ENCODE measurements at places on chromosomes 6 and 20.

DNA sequence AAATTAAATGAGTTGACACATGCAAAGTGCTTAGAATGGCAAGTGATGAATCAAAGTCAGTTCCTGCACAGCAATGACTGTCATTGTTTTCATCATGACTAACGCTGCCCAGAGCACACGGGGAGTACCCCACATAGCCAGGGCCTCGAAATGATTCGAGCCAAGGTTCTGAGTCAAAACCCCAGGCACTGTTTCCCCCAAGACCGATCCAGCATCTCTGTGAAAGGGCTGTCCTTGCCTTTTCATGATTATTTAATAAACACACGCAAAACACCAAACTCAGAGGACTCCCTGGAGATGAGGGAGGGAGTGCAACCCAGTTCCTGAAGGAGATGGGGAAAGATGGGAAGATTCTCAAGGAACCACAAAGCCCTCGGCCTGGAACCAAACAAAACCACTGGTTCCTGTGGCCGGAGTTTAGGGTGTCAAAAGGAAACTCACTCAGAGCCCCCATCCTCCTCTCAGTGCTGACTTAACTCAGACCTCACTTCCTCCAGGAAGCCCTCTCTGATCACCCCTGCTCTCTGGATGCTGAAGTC, 3.8 kb downstream of the PREX1 start:
- peak; percentile 75 for DNase-seq

GRCh38 chr6:146700078-146700686, 101.4 kb downstream of the ADGB start:
- peak; percentile 16 for DNase-seq

- no peak for DNase-seq
Observed at GRCh38 chr20:20037960-20038359, 14.3 kb downstream of the CRNKL1 start.

GRCh38 chr6:122610690-122611455, 668 bp downstream of the PKIB start:
- DNase-seq, result no peak

DNA sequence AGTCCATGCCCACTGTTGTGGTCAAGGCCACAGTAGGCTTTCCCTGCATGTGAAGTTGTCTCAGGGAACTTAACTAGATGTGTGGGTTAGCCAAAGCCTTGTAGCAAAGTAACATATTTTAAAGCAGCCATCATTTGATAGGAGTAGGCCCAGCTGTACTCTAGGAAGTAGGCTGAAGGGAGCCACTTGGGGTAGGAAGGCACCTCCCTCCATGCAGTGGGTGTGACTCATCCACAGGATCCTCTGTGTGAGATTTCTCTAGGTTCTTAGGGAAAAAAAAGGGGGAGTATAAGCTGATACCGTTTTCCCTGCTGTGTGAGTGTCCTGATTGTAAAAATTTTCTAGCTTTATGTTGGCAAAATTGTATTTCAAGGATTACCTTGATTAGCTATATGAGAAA, 44.7 kb downstream of the VAPB start:
- DNase-seq, result peak; percentile 81

- no peak for DNase-seq
Observed at GRCh38 chr20:51183451-51183850, 160.5 kb upstream of the KCNG1 start.

GRCh38 chr20:24693466-24694156, 224.2 kb downstream of the SYNDIG1 start:
- no peak for DNase-seq

- DNase-seq, result no peak
Observed at GRCh38 chr6:56382416-56382940, 135.1 kb upstream of the COL21A1 start.

- DNase-seq, result no peak
Observed at GRCh38 chr6:96465321-96465903, 56.2 kb upstream of the UFL1 start.

- DNase-seq, result no peak
Observed at GRCh38 chr6:163661272-163661671, 246.8 kb downstream of the QKI start.

DNA sequence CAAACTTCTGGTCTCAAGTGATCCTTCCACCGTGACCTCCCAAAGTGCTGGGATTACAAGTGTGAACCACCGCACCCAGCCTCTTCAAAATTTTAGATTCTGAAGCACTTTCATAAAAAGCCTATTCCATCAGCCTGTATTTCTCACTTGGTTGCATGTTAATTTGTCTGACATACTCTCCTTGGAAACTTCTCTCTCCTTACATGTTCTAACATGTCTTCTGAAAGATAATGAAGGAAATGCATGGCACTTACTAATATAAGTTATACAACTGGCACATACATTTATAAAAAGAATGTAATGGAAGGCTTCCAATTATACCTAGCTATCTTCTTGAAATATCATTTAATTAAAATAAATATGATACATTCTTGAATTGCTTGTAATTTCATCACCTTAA, 597.5 kb downstream of the TBC1D32 start:
- DNase-seq, result no peak

DNA sequence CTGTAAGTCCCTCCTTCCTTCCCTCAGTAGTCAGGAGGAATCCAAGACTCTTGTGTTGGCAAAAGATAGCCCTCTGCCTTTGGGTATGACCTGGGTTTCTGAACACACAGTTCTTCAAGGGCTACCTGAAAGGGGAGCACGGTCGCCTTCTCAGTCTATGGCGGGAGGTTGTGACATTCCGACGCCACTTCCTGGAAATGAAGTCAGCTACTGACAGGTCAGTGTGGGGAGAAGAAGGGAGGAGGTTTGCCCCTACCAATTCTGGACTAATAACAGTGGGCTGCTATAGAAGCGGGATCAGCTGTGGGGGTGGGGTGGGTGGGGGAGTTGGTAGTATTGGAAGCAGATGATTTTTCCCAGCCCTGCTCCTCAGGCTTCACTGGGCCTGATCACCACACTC, 11.5 kb downstream of the CEP250 start:
- no peak for DNase-seq

DNA sequence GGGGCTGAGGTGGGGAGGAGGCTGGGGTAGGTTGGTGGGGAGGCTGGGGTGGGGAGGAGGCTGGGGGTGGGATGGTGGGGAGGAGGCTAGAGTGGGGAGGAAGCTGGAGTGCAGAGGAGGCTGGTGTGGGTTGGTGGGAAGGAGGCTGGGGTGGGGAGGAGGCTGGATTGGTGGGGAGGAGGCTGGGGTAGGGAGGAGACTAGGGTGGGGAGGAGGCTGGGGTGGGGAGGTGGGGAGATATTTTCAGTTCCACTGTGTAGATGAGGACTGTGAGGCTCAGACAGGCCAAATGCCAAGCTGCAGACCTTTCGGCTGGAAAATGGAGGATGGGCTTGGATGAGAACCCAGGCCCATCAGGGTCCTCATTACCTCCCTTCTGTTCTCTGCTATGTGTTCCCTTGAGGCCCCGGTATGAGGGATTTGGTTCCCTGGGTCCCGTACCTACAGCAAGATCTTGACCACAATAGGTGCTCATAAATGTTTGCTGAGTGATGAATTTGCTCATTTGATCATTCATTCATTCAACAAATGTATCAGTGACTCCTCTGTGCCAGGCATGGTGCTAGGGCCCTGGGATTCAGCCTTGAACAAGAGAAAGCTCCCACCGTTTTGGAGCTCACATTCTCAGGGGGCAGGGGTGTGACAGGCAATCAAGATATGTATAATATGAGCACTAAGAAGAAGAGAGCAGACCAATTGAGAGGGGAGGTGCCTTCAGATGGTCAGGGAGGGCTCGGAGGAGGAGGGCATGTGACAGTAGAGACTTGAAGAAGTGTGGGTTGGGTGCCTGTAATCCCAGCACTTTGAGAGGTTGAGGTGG, 36.1 kb upstream of the NOL4L start:
- peak; percentile 57 for DNase-seq

DNA sequence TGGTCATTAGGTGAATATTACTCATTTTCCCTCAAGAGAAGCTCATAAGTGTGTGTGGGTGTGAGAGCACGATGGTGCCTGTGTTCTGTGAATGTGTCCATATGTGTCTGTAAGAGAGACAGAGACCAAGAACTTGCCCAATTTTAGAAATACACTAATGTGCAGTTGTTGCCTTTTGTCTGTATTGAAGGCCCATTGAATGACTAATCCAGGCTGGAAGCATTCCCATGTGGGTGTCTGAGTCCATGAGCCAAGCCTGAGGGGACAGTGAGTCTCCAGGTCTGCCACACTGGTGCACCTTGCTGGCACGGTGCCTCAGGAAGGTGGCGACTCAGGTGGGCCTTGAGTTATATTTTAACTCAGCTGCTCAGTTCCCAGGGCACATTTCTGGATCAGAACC, 25.5 kb upstream of the ASXL1 start:
- DNase-seq, result no peak

DNA sequence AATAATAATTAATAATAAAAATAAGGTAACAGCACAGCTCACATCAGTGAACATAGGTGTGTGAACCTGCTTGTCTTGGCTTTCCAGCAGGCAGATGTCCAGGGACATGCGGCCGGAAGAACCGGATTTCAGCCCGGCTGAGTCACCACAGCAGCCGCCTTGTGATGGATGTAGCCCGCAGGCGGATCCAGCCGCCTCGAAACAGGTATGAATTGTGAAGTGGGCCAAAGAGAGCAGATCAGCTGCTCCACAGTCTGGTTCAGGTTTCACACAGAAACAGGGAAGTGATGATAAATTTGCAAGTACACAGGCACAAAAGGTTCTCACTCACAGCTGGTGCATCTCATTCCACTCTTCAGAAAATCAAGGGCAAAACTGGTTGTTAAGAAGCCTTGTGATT, 55.1 kb downstream of the ID4 start:
- no peak for DNase-seq

GRCh38 chr20:24100370-24101011, 111.9 kb upstream of the GGTLC1 start:
- no peak for DNase-seq
